Stimulated activated CD8-positive, alpha-beta memory T cell treated with anti-CD3 and anti-CD28 coated beads, Interleukin-15, amount 100 ng/mL, for 24 hours (primary cell): ENCODE measurements at places on chromosomes 7 and 10.

DNA sequence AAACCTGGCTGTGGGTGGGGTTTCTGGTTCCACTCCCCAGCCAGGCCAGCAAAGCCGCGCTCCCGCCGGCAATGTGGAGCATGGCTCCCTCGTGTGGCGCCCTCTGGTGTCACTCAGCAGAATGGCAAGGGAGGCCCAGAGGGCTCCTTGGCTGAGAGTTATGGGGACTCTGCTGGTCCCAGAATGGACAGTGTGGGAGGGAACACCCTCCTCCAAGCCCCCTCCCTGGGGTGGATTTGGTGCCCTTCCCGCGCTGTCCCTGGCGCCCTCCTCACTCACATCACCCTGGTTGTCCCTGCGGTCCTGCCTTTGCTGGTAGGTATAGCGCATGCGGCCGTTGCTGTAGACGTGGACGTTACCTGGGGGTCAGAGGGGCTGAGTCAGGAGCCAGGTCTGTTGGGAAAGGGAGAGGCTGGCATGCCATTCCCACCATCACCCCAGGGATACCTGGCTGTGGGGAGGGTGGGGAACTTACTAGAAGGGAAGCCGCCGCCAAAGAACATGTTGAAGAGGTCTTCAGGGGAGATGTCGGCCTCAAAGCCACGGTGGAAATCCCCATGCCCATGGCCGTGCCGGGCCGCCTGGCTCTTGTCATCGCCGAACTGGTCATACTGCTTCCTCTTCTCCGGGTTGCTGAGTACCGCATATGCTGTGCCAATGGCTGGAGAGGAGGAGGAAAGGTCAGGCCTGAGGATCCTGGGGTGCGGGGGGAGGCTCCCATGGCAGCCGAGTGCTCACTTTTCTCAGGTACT is 14.0 kb downstream of the DNAJB12 start:
- DNase-seq = peak; percentile 61

- no peak for DNase-seq
Observed at GRCh38 chr7:46230990-46231305, 309.9 kb upstream of the IGFBP3 start.

GRCh38 chr7:74511345-74511744 is 57.6 kb downstream of the GTF2IRD1 start:
- DNase-seq = no peak

DNA sequence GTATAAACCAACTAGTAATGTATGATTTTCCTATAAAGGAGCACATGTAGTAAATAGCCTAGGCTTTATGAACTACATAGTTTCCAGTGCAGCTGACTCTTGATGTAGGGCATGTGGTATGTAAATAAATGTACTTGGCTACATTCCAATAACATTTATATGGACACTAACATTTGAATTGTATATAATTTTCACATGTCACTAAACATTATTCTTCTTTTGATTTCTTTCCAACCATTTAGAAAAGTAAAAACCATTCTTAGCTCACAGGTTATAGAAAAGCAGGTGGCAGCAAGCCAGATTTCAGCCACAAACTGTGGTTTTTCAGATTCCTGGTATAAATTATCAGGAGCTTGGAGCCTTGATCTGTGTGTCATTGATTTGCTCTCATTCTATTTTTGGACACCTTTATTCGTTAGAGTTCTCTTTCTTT is 1182.0 kb downstream of the CNTNAP2 start:
- no peak for DNase-seq

- DNase-seq = no peak
Observed at GRCh38 chr10:3932597-3933375, 147.8 kb upstream of the KLF6 start.

DNA sequence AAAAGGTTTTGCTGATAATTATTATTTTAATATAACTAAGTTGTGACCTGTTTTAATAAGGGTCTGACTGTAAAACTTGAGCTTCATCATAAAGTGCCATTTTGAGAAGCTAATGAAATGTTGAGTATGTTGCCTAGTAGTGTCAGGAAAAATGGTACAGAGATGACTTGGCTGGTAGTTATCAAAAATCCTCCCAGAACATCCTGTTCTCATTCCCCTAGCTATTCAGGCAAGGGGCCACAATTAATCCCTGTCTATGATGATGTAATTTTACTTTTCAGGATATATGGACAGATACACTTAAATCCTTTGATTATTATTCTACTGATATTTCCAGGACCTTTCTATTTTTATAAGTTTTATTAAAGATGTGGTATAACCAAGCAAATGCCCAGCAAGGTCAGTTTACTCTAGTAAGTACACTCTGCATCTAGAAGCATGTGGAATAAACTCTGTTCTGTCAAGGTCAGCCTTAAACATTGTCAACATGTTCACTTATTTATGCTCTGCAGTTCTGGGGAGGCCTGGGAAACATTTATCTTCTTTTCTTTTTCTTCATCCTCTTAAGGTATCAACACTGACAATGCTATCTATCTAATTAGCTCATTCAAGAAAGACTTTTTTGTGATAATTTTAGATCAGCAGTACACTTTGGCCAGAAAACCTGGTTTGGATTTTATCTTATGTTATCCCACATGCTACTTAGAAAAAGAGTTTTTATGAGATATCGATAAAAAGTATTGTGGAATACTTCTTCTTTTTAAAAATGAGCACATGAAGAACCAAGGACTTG is 32.1 kb downstream of the BTRC start:
- DNase-seq = no peak

DNA sequence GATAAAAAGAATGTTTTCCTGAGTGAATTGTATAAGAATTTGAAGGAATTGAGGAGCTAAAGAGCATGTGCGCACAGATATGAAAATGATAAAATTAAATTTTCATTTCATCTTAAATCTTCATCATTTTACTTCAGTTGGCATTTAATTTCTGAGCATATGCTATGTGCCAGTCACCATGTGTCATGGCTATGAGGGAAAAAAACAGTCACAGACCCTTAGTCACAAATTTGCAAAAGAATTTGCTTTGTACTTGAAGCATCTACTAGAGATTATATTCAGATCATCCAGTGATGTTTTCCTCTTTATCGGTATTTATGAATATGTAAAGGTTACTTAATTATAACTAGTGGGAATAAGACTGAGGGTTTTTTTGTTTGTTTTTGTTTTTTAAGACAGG is 29.8 kb downstream of the VCL start:
- no peak for DNase-seq

DNA sequence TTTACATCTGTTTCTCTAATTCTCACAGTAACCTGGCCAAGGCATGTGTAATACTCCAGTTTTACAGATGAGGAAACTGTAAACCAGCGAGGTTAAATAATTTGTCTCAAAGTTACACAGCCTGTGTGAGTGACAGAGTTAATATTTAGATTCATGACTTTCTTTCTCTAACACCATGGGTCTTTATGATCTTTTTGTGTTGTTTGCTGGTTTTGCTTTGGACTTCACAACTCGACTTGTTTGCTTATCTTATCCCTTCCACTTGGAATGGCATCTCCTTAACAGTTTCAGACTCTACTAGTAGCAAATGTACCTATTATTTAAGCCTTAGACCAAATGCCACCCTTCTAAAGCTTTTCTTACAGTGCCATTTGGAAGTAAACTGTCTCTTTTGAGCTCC is 34.4 kb downstream of the MXI1 start:
- DNase-seq = no peak
